Cerebellum (tissue), 4 donors: ENCODE measurements at places on chromosomes 6 and 20. TPM values are rescaled to one million over a fixed set of nuclear protein-coding genes. Genes with fewer than 3 reads are reported as not detected.

GRCh38 chr20:1567392-1568162, 10.1 kb upstream of the SIRPD start:
- DNase-seq, result no peak

GRCh38 chr6:13156381-13156780, 172.0 kb downstream of the TBC1D7 start:
- no peak for DNase-seq

ADTRP gene
- not detected for total RNA-seq

GRCh38 chr6:74534465-74535211, 671.2 kb downstream of the COL12A1 start:
- DNase-seq, result no peak
